Lung (tissue), 17 donors: ENCODE measurements at places on chromosomes 1 and 21.

- no peak for DNase-seq
Observed at GRCh38 chr1:37954316-37954971, 7.6 kb upstream of the INPP5B start.

- peak; percentile 92 for DNase-seq
Observed at GRCh38 chr1:9110669-9111356, 18.1 kb downstream of the GPR157 start.

- DNase-seq, result no peak
Observed at GRCh38 chr1:89578151-89578550, 53.5 kb downstream of the LRRC8B start.

- no peak for DNase-seq
Observed at GRCh38 chr1:28755701-28756100, 19.0 kb downstream of the YTHDF2 start.

- DNase-seq, result no peak
Observed at GRCh38 chr1:85862456-85862855, 154.2 kb upstream of the ZNHIT6 start.

DNA sequence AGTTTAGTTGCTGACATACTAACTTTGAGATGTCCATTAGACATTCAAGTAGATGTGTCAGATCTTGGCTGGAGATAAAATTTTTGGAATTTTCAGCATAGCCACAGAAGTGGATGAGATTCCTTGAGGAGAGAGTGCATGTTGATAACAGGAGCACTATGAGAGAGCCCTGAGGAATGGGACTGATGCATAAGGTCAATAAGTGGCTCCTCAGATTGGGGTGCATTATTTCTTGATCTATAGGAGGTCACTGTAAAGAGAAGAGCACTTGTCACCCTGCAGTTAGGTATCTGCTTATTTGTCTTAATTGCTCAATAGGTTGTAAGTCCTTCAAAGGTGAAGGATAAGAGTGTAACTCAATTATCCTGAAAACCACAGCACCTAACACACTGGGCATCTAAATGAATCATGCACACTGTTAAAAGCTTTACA, 52.0 kb upstream of the TACSTD2 start:
- DNase-seq, result no peak

- no peak for DNase-seq
Observed at GRCh38 chr21:14541841-14542490, 4.1 kb downstream of the SAMSN1 start.

DNA sequence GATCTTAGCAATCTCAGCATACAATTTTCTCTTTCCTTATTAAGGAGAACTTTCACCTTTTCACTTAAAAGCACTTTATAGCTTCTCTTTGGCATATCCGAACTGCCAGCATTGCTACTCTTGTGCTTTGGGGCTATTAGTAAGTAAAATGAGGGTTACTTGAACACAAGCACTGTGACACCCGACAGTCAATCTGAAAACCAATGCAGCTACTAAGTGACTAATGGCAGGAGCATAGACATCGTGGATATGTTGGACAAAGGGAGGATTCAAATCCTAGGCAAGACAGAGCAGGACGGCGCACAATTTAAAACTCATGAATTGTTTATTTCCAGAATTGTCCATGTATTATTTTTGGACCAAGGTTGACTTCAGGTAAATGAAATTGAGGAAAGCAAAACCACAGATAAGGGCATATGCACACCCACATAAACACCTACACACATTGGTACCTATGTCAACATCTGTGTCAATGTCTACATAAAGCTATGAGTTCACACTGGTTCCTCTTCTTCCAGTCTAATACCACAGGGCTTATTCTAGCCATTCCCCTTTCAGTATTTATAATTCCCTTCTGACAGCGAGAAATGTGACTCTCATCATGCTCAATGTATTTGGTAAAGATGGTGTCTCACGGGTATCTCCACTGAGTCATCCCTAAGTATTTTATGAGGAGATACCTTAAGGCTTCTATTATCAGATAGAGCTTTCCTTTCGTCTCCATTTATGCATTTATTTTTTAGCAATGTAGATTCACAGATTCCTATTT, 75.3 kb upstream of the RALGPS2 start:
- no peak for DNase-seq

DNA sequence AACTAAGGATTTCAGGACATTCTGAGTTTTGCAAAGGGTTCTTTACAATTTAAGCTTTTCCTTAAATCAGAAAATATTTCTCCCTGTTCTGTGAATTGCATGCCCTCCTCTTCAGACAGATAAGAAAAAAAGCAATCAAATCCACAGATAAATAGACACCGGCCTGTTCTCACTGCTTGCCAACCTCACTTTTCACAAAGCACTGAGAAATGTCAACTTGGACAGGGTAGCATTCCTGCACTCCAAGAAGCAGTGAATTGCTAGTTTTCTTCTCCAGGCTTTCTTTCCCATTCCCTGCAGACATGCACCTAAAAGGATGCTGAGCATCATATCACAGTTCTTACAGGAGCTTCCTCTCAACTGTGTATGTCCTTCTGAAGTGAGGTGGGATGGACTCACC, 226.0 kb downstream of the CHRM3 start:
- DNase-seq, result no peak

- no peak for DNase-seq
Observed at GRCh38 chr1:22461678-22462527, 10.3 kb downstream of the ZBTB40 start.

- DNase-seq, result no peak
Observed at GRCh38 chr1:208133355-208133754, 110.8 kb downstream of the PLXNA2 start.

DNA sequence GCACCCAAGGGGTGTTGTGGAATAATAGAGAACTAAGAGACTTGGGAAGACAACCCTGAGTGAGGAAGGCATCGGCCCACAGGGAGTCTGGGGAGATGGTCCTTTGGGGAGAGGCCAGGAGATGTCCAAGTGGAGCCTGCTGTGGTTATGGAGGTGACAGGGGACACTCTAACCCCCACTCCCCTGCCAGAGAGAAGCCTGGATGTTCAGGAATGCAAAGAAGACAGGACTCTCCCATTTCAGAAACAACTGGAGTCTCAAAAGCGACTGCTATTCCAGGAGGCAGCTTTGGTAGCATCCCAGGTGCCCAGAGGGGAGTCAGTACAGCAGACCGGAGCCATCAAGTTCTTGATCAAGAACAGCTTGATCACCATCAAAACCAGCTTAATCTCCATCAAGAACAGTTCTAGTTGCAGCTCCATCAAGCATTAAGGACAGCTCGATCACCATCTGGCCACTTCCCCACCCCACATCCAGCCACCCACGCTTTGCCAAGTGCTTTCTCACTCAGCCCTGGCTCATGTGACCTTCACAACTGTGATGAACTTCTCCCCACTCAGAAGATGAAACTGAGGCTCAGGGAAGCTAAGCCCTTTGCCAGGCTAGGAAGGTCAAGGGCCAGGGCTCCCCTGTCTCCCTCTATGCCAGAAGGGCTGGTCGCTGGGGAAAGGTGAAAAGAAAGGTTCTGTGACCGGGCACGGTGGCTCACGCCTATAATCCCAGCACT, 743 bp downstream of the CD52 start:
- DNase-seq, result no peak

- no peak for DNase-seq
Observed at GRCh38 chr1:8297245-8297644, 20.7 kb upstream of the SLC45A1 start.

- no peak for DNase-seq
Observed at GRCh38 chr21:41294548-41295231, 21.9 kb upstream of the FAM3B start.

GRCh38 chr21:43734131-43734927, 15.4 kb downstream of the PDXK start:
- no peak for DNase-seq

DNA sequence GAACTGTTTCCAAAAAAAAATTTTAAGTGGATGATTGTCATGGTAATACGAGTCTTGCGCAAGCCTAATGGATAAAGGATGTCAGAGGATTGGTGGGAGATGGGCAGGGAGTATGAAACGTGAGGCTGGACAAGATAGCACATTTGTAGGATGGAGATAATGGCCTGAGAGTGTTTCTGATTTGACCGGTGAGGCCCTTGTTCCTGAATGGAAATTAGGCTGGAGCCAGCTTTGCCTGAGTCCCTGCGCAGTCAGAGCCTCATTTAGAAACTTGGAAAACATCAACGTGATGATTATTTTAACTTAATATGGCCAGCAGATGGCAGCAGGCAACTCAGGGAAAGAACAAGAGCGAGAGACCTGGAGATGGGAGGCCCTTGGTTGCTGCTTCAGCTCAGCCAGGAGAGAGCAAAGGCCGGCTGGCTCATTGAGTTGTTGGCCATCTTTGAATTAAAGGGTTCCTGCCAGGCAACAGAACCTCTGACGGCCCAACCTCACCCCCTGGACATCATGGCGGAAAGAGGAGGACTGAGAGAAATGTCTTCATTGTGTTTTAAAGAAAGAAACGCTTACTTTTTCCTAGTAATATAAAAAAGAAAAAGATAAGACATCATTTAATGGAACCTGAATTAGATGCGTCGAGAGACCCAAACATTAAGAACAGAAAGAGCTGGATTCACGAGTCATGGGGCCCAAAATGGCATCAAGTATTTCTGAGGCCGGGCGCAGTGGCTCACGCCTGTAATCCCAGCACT, 80.3 kb downstream of the SELENOF start:
- peak; percentile 91 for DNase-seq
